ENCODE measurements at places on chromosomes 2 and 18.

DNA sequence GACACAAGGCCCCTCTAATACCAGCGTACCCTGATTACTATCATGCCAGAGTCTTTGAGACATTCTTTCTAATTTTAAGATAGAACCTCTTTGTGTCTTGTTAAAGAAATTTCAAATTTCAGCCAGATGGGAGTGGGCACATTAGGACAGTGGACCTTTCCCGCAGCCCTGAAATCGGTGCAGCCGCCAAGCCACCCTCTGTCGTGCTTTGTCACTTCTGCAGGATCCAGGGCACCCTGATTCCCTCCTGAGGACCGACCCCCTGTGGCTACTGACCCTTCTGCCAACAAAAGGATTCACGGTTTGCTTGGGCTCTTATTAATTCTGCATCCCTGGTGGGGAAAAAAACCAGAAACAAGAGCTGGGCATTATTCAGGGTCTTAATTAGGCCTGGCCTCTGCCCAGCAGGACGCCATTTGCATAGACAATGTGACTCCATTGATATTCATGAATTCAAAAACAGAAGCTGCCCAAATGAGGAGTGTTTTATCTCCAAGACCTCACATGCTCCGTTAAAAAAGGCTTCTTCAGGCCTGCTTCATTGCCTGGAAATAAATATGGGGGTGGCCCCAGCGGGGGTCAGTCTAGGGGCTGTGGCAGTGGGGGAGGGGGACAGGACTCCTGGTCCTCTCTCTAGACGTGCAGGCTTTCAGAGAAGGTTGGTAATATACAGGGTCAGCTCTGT lies 116.9 kb downstream of the ALPK2 start:
- no peak for DNase-seq

GRCh38 chr2:221641181-221641871 lies 69.2 kb upstream of the EPHA4 start:
- no peak for DNase-seq

DNA sequence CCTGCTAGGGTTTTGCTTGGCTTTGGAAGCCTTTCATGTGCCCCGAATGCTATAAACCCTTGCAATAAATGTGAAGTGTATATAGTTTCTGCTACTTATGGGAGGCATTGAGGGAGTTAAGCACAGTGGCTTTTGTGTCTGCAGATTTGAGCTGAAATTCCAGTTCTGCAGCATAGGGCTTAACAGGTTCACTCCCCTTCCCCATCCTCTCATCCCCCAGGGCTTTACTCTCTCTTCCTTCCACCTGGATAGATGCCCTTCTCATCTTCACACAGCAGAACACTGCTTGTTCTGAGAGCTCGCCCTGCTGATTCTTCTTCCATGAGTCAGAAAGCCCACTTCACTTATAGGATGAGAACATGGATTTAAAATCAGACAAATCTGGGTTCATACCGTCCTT lies 37.2 kb downstream of the SOX11 start:
- no peak for DNase-seq

- no peak for DNase-seq
These were observed 187.0 kb upstream of the FN1 start for GRCh38 chr2:215622837-215623236.

- DNase-seq, result no peak
These were observed at the start of gene ZNF516 for GRCh38 chr18:76495006-76495370. TSS of gene ZNF516 (minus strand) at chr18:76495242. CDS start at chr18:76443054, 52,188 bp downstream.

All from stimulated activated CD4-positive, alpha-beta T cell treated with anti-CD3 and anti-CD28 coated beads, Interleukin-12 subunit alpha, Interleukin-12 subunit beta, amount 100 ng/mL, for 48 hours (primary cell).